ENCODE measurements at places on chromosomes 6 and 20.

DNA sequence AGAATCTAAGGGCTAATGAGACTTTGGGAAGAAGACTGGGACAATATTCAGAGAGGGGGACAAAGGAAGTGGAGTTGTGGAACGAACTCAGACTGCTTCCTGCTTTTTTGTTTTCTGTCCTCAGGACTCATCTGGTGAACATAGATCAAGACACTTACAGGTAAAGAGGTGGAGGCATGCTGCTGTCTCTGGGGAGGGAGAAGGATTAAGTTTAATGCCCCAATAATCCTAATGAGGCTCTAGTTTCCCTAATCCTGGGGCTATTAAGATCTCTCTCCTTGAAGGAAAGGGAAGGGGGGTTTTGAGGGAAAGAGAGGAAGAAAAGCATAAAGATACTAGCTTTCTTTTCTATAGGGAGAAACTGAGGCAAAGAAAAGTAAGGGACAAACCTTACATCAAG lies 4.6 kb downstream of the MSH5 start:
- DNase-seq: no peak

DNA sequence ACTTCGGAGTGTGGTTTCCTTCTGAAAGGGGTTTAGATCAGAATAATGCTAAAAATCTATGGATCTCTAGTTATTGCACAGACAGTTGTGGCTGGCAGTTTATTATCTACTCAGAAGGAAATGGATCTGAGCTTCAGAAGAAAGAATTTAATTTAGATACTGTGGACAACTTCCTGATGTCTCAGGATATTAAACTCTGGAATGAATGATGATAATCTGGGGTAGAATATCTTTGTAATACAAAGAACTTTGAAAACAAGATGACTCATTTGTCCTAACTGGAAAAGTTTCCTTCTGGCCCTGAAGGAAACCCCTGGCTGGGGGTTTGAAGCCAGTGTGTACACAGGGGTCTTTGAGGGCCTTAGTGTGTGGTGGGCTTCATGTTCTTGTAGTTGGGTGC lies 78.0 kb downstream of the EDN3 start:
- no peak for DNase-seq

DNA sequence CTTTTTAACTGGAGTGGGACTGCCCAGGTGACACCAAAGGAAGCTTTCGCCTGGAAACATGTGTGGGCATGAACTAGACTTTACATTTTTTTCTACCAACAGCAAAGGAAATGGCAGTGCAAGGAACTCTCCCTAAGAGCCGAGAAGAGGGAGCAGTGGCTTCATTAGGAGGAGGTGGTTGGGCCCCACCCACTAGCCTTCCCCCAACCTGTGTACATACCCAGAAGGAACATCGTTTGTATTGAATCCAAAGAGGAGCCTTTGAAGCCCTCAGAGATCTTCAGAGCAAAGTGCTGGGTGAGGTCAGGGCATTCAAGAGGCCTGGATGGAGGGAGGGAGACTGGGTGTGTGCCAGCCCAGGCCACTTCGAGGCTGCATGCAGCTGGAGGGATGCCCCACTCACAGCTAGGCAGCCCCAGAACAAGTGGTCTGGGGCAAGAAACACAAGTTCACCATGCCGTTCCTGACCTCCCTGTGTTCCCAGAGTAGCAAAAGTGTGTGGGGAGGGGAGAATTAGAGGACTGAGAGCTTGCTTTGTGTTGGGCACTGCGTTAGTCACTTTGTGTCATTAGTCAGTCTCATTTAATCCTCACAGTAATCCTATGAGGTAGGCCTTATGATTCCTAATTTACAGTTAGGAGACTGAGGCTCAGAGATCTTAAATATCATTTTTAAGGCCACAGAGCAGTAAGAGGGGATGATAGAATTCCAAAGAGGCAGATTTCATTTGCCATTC lies 191.6 kb upstream of the SUPT3H start:
- no peak for DNase-seq

GRCh38 chr20:24741493-24742072 lies 207.5 kb upstream of the CST7 start:
- no peak for DNase-seq

- no peak for DNase-seq
These were observed 70.2 kb downstream of the BMP2 start for GRCh38 chr20:6837730-6838129.

DNA sequence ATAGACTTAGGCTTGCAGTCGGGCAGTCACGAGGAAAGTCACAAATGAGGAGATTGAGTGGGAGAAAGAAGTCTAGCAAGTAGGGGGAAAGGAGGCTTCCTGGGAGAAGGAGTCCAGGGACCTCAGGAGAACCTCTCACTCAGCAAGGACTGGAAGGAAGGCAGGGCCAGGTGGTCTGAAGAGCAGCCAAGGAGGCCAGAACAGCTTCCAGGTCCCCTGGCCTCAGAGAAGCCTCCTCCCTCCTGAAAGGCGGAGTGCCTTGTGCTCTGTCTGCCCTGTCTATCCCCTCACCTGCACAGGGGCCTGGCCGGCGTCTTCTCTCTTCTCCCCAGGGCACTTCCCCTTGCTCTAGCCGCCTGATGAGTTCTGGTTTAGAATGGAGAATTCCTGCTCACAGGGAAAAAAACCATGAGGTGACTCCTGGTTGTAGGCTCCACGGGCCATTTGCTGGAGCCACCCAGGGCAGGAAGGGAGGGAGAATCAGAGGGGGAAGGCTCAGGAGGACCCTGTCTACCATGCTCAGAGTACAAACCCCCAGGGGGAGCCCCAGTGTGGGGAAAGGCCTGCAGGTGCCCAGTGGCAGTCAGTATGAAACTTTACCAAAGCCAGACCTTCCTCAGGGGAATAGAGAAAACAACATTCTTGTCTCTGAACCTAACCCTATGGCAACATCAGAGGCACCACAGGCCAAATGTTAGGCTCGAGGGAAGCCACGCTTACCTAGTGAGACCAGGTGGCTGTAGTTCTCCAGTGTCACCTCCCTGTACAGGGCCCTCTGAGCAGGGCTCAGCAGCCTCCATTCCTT lies 11.2 kb downstream of the ZNF337 start:
- DNase-seq: no peak

- no peak for DNase-seq
These were observed 183.9 kb downstream of the GRM1 start for GRCh38 chr6:146212781-146213180.

DNA sequence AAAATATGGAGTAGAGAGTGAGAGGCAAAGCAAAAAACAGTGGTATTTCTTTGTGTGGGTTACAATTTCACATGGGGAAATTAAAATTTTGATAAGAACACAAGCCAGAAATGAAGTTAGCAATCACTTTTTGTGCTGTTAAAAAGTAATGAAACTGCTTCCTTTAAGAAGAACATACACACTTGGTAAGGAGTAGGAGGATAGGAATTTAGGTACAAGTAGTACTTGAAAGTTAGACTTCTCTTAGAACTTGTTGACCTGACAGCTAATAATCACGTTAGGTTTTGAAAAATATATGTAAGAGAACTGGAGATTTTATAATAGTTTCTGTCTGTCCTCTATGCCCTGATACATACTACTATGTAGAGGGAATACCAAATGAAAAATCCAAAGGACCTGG lies 260.8 kb downstream of the ADGRB3 start:
- DNase-seq: no peak

DNA sequence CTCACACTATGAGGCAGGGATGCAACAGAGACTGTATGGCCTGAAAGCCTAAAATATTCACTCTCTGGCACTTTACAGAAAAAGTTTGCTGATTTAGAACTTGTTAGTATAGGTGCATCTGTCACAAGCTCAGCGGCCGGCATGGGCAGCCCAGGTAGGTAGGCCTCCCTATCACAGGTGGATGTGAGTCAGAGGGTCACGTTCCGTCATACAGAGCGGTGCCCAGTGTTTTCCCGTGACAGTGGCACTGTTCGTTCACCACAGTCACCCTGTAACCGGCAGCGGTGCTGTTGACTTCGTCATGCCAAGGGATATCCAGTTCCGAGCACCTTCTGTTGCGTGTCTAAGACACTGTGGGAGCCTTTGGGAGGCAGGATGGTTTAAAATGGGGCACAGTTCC lies 32.9 kb upstream of the PXDC1 start:
- no peak for DNase-seq
